ENCODE measurements at places on chromosomes 4 and X.

DNA sequence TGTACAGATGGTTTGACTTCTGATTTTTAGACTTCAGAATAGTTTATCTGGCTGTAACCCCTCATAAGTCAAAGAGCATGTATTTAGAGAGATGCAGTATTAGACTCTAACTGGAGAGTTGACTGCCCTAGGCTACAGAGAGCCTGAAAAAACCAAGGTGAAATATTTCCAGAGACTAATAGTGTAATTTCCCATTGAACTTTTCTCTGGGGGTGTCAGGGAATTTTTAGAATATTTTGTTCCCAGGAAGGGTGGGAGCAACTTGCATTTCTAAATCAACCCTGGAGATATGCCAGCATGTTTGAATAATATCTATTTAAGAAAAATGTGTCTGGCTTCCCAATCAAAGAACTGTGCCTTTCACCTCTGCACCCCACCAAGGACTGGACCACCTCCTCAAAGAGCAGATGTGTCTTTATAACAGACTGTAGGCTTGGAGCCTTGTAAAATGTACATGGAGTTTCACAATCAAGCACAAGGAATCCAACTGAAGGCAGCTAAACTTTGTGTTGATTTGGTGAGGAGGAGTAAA, 2.0 kb downstream of the ANXA3 start:
- DNase-seq: no peak

GRCh38 chr4:163833669-163834068, 339.2 kb downstream of the TMA16 start:
- no peak for DNase-seq

DNA sequence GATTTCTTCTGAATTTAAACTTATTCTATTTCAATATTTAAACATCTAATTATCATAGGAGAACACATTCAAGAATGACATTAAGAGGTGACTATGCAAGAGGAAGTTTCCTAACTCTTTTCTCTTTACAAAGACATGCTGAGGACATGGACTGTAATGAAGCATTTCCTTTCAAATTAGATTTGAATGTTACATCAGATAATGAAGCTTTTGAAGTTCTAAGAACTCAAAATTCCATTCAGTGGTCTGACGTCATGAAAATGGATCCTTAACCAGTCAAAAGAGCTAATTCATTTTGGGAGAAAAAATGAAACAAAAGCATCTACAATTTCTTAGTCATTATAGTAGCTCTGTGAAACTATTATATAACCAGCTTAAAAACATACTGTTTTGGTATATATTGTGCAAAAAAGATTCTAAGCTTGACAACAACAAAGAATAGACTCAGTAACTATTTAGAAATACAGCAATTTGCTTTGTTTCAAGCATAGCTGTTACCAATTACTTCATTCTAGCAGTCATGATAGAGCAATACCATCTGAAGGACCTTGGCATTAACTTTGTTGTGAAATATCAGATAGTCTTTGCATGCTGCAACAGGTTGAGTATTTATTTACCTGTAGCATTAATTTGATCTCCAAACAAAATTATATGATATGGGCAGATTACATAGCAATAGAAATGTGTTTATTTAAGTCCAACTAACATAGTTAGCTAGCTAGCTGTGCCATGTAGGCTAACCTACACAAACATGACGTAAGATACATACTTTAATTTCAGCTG, 13.7 kb upstream of the DTHD1 start:
- no peak for DNase-seq

DNA sequence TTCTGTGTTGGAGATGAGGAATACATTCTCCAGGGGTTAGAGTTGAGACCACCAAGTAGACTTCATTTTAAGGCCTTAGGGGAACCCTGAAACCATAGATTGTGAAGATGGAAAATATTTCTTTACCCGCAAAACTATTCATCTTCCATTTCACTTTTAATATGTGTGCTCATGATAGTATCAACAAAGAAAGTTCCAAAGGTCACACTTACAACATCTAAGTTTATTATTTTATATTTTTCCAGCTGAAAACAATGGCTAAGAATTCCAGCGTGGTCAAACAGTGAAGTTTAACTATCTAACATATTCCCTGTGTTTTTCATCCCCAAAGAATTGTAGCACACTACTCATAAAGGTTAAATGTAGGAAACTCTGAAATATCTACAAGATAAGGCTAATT, 214.5 kb upstream of the GIMD1 start:
- no peak for DNase-seq

DNA sequence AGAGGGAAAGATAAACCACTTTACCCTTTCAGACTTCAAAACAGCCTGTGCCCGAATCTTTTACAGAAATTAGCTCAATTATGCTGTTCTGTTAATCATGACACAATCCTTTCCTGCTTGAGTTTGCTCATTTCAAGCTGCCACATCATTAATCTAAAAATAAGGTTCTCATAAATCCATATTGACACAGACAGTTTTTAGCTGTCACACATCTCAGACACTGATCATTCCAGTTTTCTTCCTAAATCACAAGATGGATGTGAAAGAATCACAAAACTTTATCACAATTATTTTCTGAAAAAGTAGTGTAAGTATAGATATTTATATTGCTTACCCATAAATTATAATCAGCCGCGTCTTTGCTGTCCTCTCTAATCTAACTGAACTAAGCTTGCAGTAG, 27.9 kb upstream of the AMELX start:
- DNase-seq: no peak

- no peak for DNase-seq
Measured at GRCh38 chrX:54180403-54180802, 2.7 kb downstream of the FAM120C start.

GRCh38 chr4:82799006-82799881, 648 bp upstream of the SCD5 start:
- no peak for DNase-seq

DNA sequence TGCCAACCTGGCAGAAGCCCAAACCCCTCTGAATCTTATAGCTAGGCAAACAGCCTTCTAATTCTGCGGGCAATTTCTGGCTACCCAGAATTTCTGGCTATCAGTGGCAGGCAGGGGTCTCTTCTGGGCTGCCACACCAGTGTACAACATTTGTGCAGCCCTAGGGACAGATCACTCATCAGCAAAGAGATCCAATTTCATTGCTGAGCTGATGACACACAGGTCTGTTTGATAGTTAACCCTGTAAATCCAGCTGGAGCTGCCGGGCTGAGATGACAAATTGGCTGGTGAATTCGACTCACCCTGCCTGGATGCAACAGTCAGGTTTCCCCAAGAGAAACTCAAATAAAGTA, 2.4 kb downstream of the MID1 start:
- no peak for DNase-seq

DNA sequence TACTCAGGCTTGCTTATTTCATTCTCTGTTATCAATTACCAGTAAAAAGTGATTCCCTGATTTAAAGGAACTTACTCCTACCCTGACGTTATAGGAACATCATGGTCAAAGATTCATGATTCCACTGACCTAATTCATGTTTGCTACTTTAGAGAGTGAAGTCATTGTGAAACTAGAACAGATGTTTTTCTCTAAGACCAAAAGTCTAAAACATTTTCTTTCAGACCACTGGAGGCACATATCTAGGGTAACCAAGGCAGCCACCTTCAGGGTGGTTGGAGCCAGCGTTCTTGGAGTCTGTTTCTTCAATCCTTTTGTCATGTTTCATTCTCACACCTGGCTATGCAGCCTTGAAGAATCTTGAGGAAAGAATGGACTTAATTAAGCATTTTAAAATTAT, 77.8 kb downstream of the GALNTL6 start:
- DNase-seq: no peak

DNA sequence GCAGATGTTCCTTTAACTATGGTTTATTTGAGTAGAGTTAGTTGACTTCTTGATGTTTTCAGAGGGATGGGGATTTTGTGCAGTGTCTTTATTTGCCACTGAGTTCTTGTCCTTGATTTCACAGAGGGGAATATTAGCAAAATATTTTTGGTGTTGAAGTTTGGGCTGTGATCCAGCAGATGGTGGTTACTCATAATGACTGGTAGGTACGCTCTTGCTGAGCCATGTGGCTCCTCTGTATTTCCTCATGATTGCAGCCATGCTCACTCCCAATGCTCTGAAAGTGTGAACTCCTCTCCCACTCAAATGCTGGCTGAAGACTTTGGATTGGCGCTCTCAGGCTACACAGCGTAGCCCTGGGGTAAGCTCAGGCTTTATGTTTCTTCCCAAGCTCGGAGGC, 77.7 kb downstream of the KLF8 start:
- no peak for DNase-seq

DNA sequence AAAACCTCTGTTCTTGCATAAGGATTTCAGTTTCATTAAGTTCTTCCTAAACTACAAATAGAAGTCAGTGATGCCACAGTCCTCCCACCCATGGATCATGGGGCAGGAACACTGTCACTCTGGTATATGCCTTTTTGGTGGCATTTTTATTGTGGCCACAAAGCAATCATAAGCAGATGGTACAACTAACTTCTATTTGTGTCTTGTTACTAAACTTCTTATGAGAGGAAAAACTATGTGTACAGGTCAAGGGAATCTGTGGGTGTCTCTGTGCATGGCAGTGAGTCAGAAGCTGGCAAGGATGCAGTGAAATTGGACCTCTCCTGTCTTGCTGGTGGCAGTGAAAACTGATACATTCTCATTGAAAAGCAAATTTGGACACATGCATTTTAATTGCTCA, 245.0 kb upstream of the GPC4 start:
- peak; percentile 89 for DNase-seq

DNA sequence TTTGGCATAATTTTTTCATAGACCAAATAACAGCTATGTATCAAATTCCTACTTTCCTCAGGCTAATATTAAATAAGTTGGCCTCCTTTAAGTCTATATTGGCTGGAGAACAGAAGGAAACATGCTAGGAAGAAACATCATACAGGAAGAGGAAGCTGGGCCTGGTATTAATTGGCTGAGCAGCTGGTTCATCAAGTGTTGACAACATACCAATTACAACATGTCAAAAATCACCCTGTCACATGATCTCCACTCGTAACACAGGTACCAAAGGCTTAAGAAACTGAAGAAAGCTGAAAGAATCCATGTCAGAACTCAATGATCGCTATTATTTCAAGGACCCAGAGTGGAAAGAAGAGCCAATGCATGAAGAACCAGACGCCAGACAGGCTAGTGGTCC, 10.5 kb downstream of the WDFY3 start:
- DNase-seq: no peak

DNA sequence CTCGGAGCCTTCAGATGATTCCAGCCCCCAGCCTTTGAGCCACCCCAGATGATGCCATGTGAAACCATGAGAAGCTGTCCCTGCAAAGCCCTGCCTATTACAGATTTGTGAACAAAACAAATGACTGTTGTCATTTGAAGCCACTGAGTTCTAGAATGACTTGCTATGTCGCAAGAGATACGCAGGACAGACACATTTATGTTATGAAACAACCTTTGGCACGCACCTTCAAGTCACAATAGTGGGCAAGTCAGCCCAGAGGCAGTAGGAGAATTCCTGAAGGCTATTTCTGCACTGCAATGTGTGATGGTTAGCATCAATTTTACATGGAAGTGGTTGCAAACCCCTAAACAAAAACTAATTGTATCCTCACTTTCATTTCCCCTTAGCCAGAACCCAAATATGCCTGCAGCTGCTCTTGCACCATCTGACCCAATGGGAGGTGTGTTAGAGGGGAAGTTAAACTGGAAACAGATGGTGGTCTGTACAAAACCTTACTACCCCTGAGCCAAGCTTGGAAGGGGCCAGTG, 174.4 kb upstream of the ATP6AP2 start:
- no peak for DNase-seq

DNA sequence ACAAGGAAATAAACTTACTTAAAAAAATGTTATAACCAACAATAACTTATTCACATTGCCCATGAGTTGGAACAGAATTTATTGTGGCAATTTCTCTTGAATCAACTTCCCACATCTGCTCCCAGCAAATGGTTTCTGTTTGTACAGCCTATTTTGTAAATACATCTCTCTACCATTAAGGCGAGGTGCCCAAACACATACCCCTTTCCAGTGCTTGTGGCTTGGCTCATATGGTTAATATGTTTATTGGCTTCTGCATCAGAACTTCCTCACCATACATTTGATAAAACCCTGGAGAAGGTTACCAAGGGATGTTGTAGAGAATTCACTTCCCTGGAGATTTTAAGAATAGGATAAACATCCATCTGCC, 207.1 kb downstream of the SOWAHB start:
- DNase-seq: peak; percentile 40

DNA sequence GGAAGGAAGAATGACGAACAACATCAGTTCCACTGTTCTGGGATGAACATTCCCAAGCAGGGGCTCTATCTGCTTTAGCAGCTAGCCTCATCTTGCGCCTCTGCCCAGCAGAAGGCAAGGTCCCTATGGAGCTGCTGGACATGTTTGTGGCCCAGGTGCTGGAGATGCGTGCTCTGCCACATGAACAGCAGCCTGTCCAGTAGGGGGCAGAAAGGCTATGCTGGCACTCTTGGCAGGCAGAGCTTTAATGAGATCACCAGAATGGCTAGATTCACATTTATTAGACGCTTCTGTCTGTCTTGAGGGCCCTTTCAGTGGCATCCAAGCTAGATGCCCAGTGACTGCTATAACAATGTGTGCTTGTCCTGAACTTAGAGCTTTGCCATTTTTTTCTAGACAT, 1826.0 kb downstream of the STIM2 start:
- DNase-seq: no peak

GRCh38 chrX:13803116-13803515, 13.8 kb downstream of the GPM6B start:
- no peak for DNase-seq

- no peak for DNase-seq
Measured at GRCh38 chr4:89284828-89285227, 22.8 kb downstream of the GPRIN3 start.

GRCh38 chrX:24242649-24243175, 71.2 kb downstream of the SUPT20HL2 start:
- DNase-seq: peak; percentile 99

GRCh38 chrX:50381729-50382415, 88.8 kb downstream of the DGKK start:
- no peak for DNase-seq

DNA sequence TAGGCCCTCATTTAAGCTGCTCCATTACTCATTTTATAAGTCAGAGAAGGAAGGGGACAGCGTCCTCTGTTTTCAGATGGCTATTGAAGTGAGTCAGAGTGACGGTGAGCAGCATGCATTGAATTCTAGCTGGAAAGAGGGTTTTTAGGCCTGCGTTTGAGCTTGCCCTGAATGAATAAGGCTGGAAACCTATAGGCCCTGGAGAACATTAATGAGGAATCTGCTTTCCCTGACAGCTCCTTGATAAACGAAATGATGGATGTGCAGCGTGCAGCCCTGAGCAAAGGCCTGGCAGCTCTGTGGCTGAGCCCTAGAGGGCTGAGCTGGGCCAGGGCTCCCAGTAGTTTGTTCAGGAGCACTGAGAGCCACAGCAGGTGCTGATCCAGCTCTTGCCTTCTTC, 33.4 kb downstream of the TBL1X start:
- no peak for DNase-seq

GRCh38 chrX:53440101-53440500, 5.9 kb upstream of the HSD17B10 start:
- DNase-seq: no peak
